Effector memory CD4-positive, alpha-beta T cell (primary cell): ENCODE measurements at places on chromosomes 6 and 20.

GRCh38 chr6:92820601-92821000, 598.8 kb downstream of the EPHA7 start:
- no peak for DNase-seq

- no peak for DNase-seq
These were observed 6.1 kb downstream of the THBD start for GRCh38 chr20:23043376-23043775.

GRCh38 chr20:17678295-17678694, 3.7 kb downstream of the RRBP1 start:
- DNase-seq, result no peak

DNA sequence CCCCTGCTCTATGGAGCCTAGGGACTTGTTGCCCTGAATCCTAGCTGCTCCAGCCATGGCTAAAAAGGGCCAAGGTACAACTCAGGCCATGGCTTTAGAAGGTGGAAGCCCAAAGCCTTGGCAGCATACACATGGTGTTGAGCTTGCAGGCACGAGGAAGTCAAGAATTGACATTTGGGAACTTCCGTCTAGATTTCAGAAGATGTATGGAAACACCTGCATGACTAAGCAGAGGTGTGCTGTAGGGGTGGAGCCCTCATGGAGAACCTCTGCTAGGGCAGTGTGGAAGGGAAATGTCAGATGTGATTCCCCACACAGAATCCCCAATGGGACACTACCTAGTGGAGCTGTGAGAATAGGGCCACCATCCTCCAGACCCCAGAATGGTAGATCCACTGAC, 95.1 kb upstream of the TMEM170B start:
- no peak for DNase-seq

DNA sequence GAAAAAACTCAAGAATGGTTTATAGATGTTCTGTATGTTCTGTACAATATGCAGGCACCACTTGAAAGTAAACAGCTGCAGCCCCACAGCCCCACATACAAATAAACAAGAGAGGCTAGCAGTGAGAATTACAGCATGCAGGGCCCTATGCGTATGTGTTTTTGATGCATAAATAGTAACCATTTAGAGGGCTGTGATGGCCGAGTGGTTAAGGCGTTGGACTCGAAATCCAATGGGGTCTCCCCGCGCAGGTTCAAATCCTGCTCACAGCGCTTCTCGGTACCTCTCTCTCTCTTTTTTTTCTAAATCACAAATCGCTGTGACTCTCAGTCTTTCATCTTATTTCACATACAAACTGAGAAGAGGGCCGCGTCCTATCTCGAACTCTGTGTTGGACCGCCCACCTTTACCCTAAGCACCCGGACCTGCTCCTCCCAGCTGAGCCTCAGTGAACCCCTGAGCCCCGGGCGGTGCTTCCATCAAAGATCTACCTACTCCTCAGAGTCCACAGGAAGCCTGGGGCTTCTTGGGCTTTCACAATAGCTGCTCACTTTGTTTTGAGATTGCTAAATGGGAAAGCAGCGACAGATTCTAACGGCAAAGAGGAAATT, 37.7 kb upstream of the PRSS16 start:
- DNase-seq, result no peak

- no peak for DNase-seq
These were observed 101.2 kb downstream of the JPH2 start for GRCh38 chr20:44085616-44086434.

DNA sequence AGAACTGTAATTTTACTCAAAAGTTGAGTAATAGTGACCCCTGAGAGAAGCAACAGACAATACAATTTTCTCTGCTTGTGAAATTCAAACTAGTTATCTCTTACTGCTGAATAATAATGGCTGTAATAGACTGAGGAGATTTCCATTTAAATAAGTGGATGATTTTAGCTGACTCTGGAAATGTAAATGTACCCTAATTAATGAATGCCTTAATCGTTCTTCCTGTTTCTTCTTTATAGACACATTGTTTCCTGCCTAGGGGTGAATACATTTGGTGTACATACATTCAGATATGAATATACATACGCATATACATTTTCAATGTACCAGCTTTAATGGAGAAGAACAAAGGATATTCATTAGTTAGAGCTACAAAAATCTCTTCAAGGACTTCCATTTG, 611.9 kb downstream of the TFAP2B start:
- no peak for DNase-seq

- no peak for DNase-seq
These were observed 223.7 kb downstream of the NKAIN2 start for GRCh38 chr6:124027392-124027791.

DNA sequence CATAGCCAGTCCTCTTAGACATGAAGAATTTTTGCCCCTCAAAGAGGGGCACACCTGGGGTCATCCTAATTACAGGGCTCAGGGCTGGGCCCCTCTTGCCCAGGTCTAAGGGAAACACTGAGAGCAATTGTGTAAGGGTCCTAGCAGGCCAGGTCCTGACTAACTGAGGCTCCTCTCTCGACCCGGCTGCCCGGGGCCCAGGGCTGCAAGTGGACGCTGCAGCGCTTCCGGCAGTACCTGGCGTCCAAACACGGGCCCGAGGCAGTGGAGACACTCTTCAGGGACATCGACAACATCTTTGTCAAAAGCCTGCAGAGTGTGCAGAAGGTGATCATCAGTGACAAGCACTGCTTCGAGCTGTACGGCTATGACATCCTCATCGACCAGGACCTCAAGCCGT, 17.4 kb downstream of the PDRG1 start:
- no peak for DNase-seq

GRCh38 chr6:13124131-13124530, 204.2 kb downstream of the TBC1D7 start:
- DNase-seq, result no peak

DNA sequence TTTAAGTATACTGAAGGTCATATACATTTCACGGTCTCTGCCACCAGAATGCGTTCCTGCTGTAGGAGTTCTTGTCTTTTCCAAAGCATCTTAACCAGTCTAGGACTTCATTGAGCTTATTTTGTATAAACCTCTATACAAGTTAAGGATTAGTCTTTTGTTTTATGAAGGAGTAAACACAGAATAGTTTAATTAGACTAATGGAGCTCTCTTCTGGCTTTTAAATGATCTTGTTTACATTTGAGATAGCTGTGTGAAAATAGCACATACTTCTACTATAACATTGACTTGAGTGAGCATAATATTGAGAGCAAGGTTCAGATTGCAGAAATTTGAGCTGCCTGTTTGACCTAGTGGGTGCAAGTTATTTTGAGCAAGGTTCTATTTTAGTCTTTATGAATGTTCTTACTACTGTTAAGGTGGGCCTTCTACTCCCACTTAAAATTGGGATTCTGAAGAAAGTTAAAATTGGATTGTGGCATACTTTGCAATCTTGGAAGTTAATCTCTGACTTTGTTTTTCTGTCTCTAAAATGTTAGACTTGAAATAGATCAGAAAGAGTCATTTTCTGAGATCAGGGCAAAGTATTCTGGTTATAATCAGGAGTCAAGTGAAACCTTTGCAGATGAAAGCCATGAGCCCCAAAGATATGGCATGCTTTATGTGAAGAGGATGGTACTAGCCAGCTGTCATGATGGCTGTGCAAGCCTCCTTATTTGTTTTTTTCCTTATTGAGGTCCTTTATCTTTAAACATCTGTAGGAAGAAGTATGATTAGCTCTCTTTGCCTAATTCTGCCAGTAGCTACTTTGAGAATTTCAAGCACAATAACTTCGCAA, 41.8 kb downstream of the RPRD1B start:
- DNase-seq, result no peak

DNA sequence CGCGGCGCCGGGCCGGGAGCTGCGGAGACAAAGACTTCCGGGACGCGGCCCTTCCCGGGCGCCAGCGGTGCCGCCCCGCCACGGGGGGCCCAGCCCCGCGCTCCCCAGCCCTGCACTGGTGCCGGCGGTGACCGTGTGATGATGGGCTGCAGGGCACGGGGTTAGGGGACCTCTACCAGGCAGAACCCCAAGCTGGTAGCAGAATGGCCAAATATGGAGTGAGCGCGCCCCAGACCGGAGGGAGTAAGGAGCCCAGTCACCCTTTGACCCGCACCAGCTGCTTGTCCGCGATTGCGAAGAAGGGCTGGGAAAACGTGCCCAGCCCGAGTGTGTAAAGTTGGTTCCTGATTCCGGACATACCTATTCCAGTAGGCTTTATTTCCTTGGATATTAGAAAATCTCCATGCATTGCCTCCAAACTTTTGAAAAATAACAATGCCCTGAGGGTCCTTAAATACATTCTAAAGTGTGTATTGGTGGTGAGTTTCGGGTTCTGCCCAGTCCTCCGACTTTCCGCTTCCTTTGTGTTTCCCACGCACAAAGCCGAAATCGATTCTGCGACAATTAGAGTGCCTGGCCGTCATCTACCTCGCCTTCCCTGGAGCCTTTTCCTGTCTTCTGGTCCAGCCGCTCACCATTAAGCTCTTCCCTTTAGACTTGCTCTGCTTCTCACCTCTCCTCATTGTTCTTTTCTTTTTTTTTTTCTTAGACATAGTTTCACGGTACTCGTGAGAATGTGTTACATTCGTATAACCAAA, 1.1 kb downstream of the ABRACL start:
- peak; percentile 2 for DNase-seq

DNA sequence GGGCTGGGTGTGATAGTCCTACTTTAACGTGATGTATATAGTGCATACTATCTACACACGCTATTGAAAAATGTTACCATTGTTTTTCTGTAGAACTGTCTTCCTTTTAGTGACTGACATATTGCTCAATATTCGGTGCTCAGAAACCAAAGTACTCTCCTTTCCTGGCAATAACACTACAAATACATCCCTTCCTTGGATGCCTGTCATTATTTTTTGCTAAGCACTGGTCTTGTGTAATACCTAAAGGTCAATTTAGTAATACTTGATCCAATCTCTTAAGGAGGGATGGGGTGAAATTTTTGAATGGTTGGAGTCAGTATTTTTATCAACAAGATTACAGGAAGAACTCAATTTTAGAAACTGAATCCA, 23.9 kb downstream of the CNR1 start:
- DNase-seq, result no peak

GRCh38 chr6:169648092-169648491, 53.7 kb downstream of the WDR27 start:
- no peak for DNase-seq

DNA sequence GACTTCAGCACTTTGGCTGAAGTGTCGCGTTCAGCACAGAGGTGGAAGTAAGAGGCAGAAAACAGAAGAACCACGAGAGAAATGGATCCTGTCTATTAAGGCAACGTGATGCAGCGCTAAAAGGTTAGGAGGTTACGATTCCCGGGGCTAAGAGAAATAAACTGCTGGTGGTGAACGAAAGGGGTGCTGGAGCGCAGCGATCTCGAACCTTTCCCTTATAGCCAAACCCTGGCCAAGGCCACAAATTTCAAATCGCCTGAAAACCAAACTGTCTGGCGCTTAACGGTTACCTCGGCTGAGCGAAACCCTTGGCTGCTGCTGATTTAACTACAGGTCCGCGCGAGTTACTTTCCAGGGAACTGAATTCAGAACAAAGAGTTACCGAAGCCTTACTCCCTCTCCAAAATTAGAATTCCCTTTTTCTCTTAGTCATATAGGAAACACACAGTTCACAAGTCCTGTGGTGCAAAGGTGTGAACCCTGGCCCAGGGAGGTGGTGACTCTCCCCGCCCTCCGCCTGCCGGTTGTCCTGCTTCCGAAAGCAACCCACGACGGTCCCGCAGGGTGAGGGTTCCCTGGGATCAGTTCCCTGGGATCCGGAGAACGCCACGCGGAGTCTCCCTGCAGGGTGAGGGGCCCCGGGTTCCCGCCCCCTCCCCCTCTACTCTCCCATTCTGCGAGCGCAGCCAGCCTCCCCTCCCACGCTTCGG, 1.3 kb upstream of the SLC35D3 start:
- no peak for DNase-seq

- DNase-seq, result no peak
These were observed 523.7 kb upstream of the SLC35B3 start for GRCh38 chr6:8958894-8959511.

- DNase-seq, result no peak
These were observed 68.3 kb upstream of the KIF16B start for GRCh38 chr20:16641511-16642023.

- no peak for DNase-seq
These were observed 108.9 kb downstream of the IMPG1 start for GRCh38 chr6:75963569-75963968.

- no peak for DNase-seq
These were observed 452 bp upstream of the GATA5 start for GRCh38 chr20:62476056-62476838.

DNA sequence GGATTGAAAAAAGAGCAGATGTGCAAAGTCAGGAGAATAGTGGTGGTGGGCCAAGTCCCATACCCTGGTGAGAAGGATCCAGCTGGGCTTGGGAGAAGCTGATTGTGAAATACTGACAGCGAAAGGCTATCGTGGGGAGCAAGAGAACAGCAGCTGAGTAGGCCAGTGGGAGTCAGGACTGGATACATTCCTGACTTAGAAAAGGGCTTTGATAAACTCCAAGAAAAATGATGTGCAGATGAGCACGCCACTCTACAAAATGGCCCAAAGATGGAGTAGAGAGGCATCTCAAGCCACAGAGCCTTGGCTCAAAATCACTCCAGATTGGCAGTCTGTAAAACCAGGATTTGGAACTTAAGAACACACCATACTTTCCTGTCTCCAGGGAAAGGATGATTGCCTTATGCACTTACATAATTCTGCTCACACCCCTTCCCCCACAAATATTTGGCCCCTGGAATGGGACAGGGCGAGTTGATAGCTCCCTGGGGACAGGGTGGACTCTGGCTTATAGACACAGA, 578.7 kb downstream of the MAFB start:
- DNase-seq, result no peak

DNA sequence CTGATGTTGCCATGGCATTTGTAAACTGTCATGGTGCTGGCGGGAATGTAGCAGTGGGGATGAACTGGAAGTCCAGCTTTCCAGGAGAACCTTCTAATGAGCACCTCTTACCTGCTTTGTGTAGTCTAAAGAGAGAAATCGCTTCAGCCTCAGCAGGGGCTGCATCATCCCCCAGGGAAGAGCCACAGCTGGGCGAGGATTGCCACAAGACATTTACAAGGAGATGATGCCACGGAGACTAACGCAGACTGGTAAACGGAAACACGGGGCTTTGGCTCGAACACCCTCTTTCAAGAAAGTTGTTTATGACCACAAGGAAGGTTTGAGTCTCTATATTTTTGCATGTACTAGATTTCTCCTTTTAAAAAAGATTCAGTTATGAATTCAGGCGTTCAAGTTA, 72.9 kb downstream of the CDH26 start:
- no peak for DNase-seq

DNA sequence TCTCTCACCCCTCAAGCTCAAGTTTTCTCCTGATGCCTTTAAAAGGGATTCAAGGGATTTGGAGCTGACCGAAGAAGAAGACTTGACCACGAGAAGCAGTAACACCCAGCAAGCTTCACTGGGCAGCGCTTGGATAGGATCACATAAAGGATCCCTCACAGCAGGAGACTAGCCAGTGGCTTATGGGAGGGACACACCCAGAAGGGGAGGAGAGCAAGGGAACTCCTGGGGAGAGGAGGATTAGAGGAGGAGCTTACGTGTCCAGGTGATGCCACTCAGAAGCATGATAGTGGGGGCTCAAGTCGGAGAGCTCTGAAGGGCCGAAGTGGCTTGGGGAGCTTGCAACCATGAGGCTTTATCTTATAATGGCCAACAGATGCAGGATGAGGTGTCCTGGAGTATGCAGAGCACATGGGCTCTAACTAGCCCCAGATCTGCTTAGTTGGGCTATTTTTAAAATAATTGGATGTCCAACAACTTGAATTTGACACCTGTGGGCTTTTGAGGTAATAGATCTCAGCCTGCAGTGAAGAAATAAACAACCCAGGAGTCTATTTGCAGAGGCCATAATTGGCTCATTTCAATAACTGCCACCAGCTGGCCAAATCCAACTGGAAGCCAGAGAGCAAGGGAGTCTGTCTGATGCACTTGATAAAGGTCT, 137.9 kb upstream of the EXOC2 start:
- no peak for DNase-seq
